ENCODE measurements at places on chromosomes 6 and 20.

- DNase-seq = no peak
These were observed 134.5 kb downstream of the EDN3 start for GRCh38 chr20:59434960-59435359.

- DNase-seq = no peak
These were observed 8.7 kb downstream of the CST4 start for GRCh38 chr20:23680146-23680545.

DNA sequence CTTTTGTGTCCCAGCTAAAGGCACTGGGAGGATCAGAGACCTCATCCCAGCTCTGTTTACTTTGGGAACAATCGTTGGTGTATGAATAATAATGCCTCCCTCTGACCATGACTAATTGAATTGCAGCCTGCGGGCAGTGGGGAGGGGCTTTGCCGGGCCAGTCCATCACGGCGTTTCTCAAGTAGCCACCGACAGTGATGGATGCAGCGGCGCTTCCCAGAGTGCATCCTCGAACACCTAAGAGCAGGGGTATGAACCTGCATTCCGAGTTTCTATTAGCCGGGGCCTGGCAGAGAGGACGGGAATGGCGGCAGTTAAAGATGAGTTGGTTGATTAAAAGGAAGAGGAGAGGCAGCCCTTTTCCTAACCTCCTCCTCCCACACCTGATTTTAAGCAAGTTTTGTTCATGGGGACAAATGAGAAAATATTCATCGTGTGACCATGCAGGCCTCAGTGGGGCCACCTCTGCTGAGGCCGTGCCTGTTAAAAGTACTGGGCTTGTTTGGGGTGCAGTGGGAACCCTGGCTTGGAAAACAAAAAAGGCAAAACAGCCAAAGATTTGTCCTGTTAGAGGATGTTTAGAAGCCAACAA lies 154.1 kb downstream of the FOXA2 start:
- DNase-seq = no peak

- no peak for DNase-seq
These were observed 15.9 kb downstream of the PTPRA start for GRCh38 chr20:2889209-2889608.

DNA sequence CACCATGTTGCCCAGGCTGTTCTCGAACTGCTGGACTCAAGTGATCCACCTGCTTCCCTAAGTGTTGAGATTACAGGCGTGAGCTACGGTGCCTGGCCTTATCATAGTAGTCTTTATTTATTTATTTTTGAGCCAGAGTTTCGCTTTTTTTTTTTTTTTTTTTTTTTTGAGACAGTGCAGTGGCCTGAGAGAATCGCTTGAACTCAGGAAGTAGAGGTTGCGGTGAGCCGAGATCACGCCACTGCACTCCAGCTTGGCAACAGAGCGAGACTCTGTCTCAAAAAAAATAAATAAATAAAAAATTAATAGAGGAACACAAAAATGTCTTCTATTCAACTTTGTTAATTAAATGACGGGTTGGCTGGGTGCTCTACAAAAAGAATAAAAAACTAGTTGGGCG lies 12.9 kb downstream of the MAPRE1 start:
- DNase-seq = no peak

DNA sequence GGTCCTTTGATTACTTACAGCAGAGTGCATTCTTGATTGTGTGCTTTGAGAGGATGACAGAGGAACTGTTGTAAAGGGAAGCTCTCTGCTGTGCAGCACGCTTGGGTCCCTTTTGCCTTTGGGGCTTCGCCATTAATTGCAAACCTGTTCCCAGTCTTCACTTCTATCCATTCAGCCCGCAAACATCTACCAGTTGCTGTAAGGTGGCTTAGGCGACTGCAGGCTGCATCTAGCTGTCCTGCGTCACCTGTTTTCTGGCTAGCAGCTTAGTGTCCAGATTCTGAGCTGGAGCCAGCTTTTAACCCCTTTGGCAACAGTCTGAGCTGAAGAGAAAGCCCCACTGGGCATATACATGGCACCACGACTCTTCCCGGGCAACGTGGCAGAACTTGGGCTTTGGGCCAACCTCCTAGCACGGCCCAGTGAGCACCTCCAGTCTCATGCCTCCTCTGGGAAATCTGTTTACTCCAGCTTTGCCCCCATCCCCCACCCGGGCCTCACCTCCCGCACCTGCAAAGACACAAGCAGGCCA lies 2.5 kb upstream of the FASTKD5 start:
- DNase-seq = no peak

- DNase-seq = no peak
These were observed 19.5 kb downstream of the ANKRD60 start for GRCh38 chr20:58208944-58209343.

DNA sequence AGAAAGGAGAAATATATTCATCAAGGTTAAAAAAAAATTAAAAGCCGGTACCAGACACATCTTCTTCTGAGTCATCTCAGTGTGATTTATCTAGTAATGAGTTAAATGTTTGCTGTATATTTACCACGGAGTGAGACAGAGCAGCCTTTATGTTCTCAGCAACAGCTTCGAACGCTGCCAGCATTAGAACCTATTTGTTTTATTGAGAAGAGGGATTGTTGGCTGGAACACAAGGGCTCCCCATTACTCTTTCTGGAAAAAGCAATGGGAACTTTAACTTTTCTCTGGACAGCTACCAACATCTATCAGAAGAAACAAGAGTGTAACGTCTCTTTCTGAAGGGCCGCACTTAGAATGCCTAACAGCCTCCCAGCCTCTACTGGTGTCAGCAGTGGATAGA lies 105.3 kb upstream of the TAB2 start:
- no peak for DNase-seq

GRCh38 chr20:32727683-32728082 lies 15.6 kb downstream of the COMMD7 start:
- DNase-seq = peak; percentile 59

DNA sequence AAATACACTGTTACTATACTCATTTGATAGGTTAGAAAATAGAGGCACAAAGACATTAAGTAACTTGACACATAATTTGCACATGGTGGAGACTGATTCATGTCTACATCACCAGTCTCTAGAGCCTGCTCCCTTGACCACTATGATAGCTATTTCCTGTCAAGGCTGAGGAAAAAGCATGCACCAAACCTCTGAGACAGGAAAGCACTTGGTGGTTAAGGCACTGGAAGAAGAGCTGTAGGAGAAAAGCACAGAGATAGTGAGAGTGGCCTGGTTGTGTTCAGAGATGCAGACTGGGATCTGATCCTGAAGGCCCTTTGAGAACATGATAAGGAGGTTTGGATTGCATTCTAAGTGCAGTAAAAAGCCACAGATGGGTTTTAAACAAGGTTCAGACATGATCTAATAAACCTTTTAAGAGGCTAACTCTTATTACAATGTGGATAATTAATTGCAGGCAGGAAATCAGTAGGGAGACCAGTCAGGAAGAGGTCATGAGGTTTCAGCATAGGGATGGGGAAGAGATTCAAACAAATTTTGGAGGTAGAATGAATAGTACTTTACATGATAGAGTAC lies 168.9 kb downstream of the PHF3 start:
- DNase-seq = peak; percentile 57

GRCh38 chr6:26257272-26257671 lies 107.7 kb upstream of the BTN3A2 start:
- no peak for DNase-seq

GRCh38 chr6:64679416-64679815 lies 1027.6 kb downstream of the EYS start:
- no peak for DNase-seq

DNA sequence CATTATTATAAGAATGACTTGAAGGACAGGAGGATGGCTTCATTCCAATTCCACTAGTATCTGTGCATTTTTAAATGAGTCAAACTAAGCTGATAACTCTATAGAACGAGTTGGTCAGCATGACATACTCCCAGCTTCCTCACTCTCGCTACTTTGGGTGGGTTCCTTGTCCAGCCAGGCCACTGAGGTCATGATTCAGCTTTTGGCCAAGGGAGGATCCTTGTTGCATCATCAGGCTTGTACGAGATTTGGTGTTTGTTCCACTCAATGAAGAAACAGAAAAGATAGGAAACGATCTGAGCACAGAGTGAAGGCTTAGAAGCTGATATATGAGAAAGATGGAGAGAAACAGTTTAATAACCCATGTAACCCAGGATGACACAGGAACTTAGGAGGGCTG lies 19.8 kb downstream of the NEDD9 start:
- DNase-seq = no peak

- no peak for DNase-seq
These were observed 47.1 kb downstream of the IGF2R start for GRCh38 chr6:160015778-160016684.

GRCh38 chr6:131683479-131683878 lies 17.7 kb downstream of the OR2A4 start:
- no peak for DNase-seq

All from AG09309 (cell line).